ENCODE measurements at places on chromosomes 5 and 9.
A peak's percentile ranks its signal among the peaks of the same experiment; 100 is the strongest.

GRCh38 chr9:126398403-126399058, 71.9 kb downstream of the MVB12B start:
- DNase-seq, result peak; percentile 69

DNA sequence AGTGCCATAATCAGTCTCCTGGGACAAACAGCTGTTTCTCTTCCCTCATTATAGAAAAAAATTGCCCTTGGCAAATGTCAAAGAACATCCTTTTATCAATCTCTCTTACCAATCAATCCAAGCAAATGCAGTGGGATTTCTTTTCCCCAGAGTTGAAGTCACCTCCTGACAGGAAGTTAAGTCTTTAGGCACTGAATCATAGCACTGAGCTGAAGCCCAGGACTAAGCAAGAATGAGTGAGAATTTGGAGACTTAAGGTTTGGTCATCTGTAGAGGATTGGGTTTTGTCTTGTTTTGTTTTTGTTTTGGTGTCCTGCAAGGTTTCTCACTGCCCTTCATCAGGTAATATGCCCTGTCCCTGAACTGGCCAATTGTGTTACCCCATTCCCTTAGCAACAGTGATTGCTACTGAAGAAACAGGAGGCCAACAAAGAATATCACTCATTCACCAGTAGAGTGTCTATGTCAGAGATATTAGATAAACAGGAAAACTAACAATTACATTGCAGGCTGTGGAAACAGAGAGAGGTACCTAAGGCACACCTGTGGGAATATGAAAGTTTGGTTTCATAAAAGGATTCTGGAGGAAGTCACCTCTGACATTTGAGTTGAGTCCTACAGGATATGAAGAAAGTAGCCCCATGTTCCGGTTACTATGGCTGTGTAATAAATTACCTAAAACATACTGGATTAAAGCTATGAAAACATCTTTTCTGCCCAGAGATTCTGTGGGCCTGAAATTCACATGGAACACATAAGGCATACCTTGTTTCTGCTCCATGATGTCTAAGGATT, 4.5 kb upstream of the FXN start:
- DNase-seq, result no peak

DNA sequence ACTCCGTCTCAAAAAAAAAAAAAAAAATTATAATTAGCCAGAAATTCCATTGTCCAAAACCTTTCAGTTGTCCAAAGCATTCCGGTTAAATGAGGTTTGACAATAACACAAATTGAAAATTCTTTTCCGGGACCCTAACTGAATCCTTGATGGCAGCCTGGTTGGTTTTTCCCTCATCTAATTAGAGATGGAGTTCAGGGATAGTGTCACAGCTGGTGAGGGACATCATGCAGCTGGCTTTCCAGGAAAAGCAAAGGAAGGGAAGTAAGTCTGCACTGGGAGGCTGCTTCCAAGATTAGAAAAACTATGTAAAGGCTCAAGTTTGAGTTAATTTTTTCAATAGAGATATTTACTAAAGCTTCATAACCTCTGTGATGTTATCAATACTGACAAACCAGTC, 195.4 kb downstream of the ADAMTS12 start:
- DNase-seq, result no peak

DNA sequence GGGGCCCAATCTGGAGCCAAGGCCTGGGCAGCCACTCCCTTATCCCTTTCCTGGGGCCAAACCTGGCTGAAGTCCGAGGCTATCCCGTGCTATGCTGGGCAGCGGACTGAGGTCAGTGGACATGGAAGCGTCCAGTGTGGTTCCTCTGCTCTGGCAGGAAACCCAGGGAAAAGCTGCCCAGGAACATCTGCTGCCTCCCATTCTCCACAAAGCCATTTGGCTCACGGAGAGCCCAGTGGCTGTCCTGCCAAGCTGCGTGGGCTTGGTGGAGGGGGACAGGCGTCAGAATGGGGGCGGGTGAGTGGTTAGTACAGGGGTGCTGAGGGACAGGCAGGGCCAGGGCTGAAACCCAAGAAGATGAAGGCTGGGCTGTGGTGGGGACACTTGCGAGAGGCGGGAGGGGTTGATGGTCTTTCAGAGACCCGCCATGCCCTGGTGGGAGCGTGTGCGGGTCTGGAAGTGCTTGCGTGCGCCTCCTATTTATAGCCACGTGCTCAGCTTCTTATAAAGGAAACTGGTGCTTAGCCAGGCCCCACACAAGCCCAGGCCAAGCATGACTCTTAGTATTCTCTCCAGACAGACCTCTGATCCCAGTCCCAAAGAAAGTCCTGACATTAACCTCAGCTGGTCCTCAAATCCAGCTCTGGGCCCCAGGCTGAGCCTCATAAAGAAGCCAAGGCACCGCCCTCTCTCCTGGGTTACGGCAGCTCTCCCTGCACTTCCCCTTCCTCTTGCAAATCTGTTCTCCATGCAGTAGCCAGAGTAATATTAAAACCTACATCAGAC, 9.4 kb upstream of the SLC6A7 start:
- DNase-seq, result peak; percentile 68

DNA sequence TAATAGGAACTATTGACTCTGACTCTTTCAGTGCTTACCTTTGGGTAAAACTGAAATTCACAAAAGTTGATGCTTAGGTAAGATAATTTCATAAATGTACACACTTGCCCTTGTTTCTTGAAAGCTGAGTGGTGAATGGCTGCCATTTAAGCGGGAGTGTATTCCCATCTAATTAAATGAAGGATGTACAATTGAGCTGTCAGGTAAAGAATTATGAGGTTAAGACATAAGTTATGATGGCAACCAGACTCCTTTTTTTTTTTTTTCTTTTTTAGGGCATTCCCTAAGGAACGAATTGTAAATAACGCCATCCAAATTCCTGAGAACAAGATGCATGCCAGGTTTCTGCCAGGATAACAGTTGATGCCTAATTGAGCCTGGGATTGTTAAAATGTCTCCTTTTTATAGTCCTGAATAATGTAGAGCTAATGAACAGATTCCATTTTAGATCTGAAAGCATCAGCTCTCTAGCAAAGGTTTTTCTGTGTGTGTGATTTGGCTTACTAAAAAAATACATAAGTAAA, 199.7 kb downstream of the ISL1 start:
- DNase-seq, result no peak

- DNase-seq, result no peak
Observed at GRCh38 chr9:26502311-26502710, 390.3 kb downstream of the CAAP1 start.

DNA sequence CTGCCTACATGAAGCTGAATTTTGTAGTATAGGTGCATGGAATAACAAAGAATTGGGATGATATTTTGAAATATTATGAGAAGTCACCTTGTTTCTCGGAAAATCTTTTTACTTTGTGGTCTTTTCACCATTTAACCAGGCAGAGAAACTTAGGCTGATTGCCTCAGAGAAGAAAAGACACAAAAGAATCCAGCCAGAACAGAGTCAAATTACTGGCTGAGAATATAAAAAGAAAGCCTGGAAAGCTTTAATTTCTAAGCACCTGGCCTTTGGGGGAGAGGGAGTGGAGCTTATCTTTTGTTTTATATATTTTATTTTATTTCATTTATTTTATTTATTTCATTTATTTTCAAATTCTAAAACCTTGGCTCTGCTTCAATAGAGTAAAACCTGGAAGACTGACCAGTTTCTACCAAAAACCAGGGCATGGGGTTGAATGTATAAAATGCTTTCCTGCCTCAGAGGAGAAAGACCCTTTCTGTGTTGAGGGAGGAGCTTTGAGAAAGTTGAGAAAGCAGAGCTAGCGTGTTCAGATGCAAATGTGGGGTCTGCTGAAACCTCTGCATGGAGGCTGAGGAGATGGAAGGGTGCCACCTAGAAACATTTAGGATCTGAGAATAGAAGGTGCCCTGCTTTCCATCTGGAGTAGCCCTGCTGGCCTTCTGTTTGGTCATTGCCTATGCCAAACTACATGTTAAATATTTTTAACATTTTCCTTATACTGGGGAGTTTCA, 81.6 kb downstream of the NREP start:
- no peak for DNase-seq

- no peak for DNase-seq
Observed at GRCh38 chr5:36041537-36041845, 25.2 kb downstream of the UGT3A2 start.

DNA sequence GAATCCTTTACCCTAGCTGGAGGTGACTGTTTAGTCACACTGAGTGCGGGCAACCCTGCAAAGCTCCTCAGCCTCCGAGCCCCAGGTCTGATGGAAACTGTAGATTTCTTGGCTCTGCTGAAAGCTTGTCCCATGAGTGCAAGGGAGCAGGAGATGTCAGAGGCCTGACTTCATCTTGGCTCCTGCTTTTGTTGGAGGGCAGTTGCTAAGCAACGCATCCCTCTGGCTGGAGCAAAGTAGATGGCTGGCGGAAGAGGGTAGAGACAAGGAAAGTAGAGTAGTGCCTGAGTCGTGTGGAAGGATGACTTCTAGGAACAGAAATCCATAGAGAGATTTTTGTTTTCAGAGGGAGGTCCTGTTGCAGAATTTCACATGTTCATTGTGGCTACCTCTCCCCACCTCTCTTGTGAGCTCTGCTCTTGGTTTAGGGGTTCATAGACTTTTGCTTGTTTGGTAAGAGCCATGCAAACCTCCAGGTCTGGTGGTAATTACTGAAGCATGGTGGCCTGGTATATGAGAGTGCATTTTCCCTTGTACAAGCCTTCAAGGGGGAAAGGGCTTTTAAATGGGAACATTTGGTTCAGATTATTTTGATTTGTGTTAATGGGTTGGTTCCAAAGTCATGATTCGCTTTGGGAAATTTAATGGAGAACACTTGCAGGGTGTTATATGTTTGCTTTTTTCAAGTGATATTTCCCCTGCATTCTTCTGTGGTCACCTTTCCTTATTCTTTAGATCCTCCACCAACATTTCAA, 71.5 kb downstream of the ARHGAP26 start:
- no peak for DNase-seq

DNA sequence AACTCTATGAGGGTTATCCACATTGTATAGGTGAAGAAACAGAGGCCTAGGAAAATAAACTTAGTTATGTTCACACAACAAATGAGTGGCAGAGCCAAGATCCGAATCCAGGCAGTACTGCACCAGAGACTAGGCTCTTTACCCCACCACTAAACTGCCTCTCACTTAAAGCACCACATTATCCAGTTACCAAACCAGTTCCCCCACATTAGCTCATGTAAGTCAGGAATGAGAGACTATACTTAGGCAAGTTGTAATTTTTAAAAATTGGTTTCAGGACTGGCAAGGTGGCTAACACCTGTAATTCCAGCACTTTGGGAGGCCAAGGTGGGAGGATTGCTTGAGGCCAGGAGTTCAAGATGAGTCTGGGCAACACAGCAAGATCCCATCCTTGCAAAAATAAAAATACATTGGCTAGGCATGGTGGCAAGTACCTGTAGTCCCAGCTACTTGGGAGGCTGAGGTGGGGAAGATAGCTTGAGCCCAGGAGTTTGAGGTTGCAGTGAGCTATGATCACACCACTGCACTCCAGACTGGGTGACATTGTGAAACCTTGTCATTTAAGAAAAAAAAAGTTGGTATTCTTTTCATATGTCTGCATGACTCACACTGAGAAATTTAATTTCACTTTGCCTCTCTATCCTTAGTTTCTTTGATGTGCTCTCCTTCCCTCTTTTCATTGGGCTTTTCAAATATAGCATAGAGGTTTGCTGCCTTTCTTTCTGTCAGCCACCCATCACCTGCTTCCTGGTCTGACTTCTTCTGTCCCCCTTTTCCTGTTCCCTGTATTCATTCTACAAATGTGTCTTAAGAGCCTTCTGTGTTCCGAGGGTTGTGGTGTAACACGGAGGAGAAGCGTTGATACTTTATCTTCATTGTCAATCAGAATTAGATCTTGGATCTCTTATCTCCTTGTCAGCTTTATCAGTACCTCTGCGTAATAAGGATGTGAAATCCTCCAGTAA, 64.7 kb downstream of the ERMP1 start:
- no peak for DNase-seq

DNA sequence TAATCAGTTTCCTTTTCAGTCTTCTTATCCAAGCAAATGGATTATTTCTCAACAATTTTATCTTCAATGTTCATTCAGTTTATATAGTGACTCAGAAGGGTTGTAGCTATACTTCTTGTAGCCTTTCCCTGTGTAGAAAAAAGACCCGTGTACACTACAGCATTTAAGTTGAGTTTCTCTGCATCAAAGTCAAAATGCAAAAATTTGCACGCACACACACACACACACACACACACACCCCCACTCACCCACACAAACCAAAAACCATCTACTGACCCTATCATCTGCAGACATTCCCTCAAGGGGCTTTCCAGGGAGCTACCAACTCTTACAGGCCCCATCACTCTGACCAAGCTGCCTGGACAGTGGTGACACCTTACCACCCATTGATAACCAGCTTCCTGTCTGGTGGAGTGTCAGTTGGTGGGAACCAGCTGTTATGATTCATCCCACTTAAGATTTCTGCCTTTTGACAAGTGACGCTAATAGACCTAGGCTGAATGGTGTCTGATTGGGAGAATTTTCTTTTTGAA, 12.2 kb upstream of the ELL2 start:
- peak; percentile 85 for DNase-seq

DNA sequence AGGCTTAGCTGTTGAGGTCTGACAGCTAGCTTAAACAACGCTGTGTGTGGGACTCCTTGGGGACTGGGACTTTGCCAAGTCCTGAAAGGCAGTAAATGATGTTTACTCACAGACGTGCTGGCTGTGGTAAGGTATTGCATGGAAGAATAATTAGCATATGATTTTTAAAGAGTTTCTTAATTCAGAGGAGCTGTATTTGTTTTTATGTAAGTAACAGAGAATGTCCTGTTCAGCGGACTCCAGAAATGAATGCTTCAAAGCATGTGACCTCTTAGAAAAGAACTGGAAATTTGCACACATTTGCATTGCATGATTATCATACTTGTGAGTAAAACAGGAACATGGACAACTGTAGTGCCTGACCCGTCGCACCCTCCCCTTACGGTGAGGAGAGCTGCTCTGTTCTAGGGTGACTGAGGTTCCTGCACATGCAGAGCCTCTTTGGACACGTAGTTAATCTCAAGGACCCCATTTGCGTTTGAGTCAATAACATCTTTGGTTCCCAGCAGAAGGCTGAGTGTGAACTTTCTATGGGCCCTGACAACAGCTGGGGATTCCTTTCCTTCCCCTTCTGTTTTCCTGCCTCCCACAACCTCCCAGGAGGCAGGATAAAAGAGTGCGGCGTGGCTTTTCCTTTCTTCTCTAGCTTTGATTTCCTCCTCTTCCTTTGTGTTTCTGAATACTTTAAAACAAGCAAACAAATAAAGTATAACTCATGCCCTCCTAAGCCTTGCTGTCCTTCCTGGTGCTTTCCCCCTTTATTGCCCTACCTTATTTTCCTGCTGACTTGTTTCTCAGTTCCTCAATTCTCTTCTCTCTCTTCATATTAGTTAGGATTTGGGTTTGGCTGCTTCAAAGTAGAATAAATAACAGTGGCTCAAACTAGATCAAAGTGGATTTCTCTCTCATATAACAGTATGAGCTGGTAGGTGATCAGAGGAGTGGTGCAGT, 157.2 kb upstream of the CD180 start:
- no peak for DNase-seq

GRCh38 chr5:157222506-157223230, 42.0 kb downstream of the ITK start:
- no peak for DNase-seq

- no peak for DNase-seq
Observed at GRCh38 chr9:135878528-135879236, 28.7 kb downstream of the CAMSAP1 start.

- DNase-seq, result no peak
Observed at GRCh38 chr5:78718824-78719223, 70.3 kb upstream of the LHFPL2 start.

GRCh38 chr5:42267091-42267490, 156.1 kb upstream of the GHR start:
- no peak for DNase-seq

GRCh38 chr5:143495110-143495509, 91.6 kb upstream of the NR3C1 start:
- DNase-seq, result peak; percentile 34

All from NB4 (cell line).